WTC11 (cell line): ENCODE measurements at places on chromosomes 3 and 15. TPM values are rescaled to one million over a fixed set of nuclear protein-coding genes. Genes with fewer than 3 reads are reported as not detected.

- H3K27ac ChIP-seq, result no peak overlapping the region
- H3K36me3 ChIP-seq, result no peaks in the 10 kb centered on the region
- H3K27me3 ChIP-seq, result no peaks in the 10 kb centered on the region
- no peak for DNase-seq
These were observed 70.7 kb upstream of the DPH6 start for GRCh38 chr15:35616498-35617271.

DNA sequence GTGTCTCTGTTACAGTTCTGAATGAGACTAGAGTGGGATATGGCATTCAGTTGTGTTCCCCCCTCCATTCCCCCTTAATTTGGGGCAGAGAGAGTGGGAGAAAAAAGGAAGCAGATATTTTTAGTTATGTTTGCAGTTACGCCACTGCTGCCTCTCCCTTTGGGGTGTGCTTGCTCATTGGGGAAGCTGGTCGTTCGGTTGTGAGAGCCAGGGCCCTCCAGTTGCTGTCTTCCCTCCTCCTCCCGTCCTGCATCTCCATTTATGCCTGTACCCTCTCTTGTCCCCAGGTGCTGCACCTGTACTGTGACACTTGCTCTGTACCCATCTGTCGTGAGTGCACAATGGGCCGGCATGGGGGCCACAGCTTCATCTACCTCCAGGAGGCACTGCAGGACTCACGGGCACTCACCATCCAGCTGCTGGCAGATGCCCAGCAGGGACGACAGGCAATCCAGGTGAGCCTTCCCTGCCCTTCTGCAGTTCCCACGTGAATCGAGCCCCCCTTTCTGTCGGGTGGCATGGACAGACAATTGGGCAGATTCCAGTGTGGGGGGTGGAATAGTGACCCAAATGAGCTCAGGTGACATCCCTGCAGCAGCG, 55.8 kb downstream of the TRIM71 start:
- peak overlapping the region; percentile 86 for H3K27ac ChIP-seq
- H3K36me3 ChIP-seq, result peaks cover 43% of the 10 kb centered on the region
- no peaks in the 10 kb centered on the region for H3K27me3 ChIP-seq

DNA sequence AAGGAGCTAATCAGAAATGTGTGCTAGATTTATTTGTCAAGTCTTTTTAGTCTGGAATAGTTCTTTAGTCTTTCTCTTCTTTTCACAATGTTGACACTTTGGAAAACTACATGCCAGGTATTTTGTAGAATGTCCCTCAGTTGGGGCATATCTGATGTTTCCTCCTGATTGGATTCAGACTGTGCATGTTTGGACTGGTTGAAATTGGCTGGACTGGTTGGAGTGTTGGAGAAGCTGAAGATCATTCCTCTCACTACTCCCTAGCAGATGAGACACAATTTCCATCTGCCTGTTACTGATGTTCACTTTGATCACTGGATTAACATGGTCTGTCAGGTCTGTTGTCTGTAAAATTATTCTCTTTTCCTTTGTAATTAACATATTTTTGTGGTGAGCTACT, 3.7 kb downstream of the NME9 start:
- H3K4me1 ChIP-seq, result peaks cover 27% of the 10 kb centered on the region
- H3K27ac ChIP-seq, result no peak overlapping the region
- H3K27me3 ChIP-seq, result no peaks in the 10 kb centered on the region
- DNase-seq, result no peak
- no peak overlapping the region for H3K4me3 ChIP-seq

GRCh38 chr3:60013241-60013640, 963.4 kb upstream of the CFAP20DC start:
- no peak overlapping the region for H3K27ac ChIP-seq
- DNase-seq, result no peak
- H3K36me3 ChIP-seq, result no peaks in the 10 kb centered on the region
- H3K4me3 ChIP-seq, result no peak overlapping the region
- peaks cover 21% of the 10 kb centered on the region for H3K4me1 ChIP-seq
- H3K27me3 ChIP-seq, result no peaks in the 10 kb centered on the region

DNA sequence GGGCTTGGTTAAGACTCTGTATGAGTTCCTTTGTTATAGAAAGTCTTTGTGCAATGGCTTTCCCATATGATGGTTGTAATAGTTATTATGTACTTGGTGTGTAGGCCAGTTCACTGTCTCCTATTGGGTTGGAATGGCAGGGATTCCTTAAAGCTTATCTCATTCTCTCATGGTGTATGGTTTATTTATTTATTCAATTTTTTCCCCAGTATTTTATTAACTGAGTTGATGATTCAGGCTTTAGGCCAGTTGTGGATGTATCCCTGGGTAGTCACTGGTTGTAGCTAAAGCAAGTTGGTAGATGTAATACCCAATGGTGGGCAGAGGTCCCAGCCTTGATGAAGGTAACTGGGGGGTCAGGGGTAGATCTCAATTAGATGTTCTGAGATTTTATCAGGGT, 349.4 kb downstream of the DOCK3 start:
- H3K4me1 ChIP-seq, result peaks cover 12% of the 10 kb centered on the region
- no peak overlapping the region for H3K4me3 ChIP-seq
- H3K27me3 ChIP-seq, result no peaks in the 10 kb centered on the region
- no peak for DNase-seq
- no peak overlapping the region for H3K27ac ChIP-seq

GRCh38 chr3:71243229-71243628, 340.3 kb downstream of the FOXP1 start:
- H3K27ac ChIP-seq, result no peak overlapping the region
- DNase-seq, result no peak

GRCh38 chr15:59703979-59704796, 15.1 kb upstream of the BNIP2 start:
- no peak overlapping the region for H3K27ac ChIP-seq
- DNase-seq, result no peak
- H3K4me3 ChIP-seq, result no peak overlapping the region
- no peaks in the 10 kb centered on the region; the same call in 1 of the 2 replicates for H3K4me1 ChIP-seq
- H3K27me3 ChIP-seq, result 0 out of 2 replicates have a peak, but pooled peaks cover 5% of the 10 kb centered on the region
- H3K36me3 ChIP-seq, result no peaks in the 10 kb centered on the region

GRCh38 chr3:171704002-171704401, 106.3 kb downstream of the PLD1 start:
- H3K27me3 ChIP-seq, result no peaks in the 10 kb centered on the region
- H3K4me3 ChIP-seq, result no peak overlapping the region
- H3K27ac ChIP-seq, result no peak overlapping the region
- H3K36me3 ChIP-seq, result peaks cover 9% of the 10 kb centered on the region

- no peaks in the 10 kb centered on the region for H3K36me3 ChIP-seq
- H3K4me3 ChIP-seq, result no peak overlapping the region
- DNase-seq, result no peak
- no peak overlapping the region for H3K27ac ChIP-seq
These were observed 292.3 kb upstream of the ZPLD1 start for GRCh38 chr3:102142379-102143060.

DNA sequence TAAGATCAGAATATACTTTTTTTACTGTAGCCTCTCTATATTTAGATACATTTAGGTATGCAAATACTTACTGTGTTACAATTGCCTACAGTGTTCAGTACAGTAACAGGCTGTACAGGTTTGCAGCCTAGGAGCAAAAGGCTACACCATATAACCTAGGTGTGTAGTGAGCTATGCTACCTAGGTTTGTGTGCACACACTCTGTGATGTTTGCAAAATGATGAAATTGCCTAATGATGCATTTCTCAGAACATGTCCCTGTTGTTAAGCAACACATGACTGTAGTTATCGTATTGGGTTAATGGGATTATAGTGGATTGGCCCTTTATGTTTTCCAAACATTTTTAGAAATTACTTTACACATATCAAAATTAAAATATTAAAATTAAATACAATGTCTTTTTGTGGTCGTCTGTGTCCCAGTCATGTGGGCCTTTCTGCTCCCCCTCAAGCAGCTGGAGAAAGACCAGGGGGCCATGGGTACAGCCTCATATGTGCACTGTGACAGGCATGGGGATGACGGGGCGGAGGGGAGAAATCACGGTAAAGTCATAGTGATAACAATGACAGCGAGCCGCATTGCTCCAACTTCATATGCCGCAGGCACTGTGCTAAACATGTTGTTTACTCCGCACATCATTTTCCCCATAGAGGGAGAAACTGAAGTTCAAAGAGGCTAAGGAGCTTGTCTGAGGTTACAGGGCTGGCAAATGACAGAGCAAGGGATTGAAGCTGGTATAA, 27.4 kb upstream of the PLA2G4E start:
- H3K4me1 ChIP-seq, result peaks cover 10% of the 10 kb centered on the region
- H3K36me3 ChIP-seq, result no peaks in the 10 kb centered on the region
- H3K27me3 ChIP-seq, result no peaks in the 10 kb centered on the region
- DNase-seq, result no peak

DNA sequence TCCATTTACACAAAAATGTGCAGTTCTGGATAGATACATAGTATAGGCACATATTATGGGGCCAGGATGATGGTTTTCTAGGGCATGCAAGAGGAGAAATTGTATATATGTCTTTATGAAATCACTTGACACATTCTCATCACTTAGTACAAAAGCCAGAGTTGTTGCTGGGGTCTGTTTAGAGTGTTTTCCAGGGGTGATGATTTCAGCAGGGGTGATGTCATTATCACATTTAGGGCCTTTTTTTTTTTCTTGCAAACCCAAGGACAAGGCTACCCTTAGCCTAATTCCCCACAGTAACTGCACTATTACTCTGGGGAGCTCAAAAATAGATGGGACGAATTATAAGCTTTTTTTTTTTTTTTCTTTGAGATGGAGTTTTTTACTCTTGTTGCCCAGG, 3.6 kb downstream of the ZNF589 start:
- DNase-seq, result no peak
- peak overlapping the region; percentile 61; the same call in 1 of the 2 replicates for H3K4me3 ChIP-seq
- peaks cover 42% of the 10 kb centered on the region for H3K4me1 ChIP-seq

GRCh38 chr3:174333640-174334039, 525.5 kb upstream of the NAALADL2 start:
- no peak overlapping the region for H3K27ac ChIP-seq
- DNase-seq, result no peak
- H3K27me3 ChIP-seq, result peaks cover 6% of the 10 kb centered on the region
- no peak overlapping the region for H3K4me3 ChIP-seq
- H3K36me3 ChIP-seq, result peaks cover 2% of the 10 kb centered on the region
- peaks cover 28% of the 10 kb centered on the region for H3K4me1 ChIP-seq

DNA sequence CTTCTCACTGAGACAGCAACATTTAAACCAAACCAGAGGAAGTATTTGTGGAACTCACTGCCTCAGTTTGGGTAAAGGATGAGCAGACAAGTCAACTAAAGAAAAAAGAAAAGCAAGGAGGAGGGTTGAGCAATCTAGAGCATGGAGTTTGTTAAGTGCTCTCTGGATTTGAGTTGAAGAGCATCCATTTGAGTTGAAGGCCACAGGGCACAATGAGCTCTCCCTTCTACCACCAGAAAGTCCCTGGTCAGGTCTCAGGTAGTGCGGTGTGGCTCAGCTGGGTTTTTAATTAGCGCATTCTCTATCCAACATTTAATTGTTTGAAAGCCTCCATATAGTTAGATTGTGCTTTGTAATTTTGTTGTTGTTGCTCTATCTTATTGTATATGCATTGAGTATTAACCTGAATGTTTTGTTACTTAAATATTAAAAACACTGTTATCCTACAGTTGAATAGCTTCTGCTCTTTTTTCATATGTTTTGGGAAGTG, 23.3 kb downstream of the CLDN18 start:
- 0 out of 2 replicates have a peak, but pooled peaks cover 3% of the 10 kb centered on the region for H3K4me1 ChIP-seq
- H3K36me3 ChIP-seq, result no peaks in the 10 kb centered on the region
- no peak overlapping the region for H3K27ac ChIP-seq
- H3K27me3 ChIP-seq, result no peaks in the 10 kb centered on the region
- no peak for DNase-seq

The RASGRP1 gene
- total RNA-seq, result 2.7 to 2.8 TPM (median 2.7 TPM) in 3 replicates

The C15orf62 gene
- 0.46 to 0.92 TPM (median 0.72 TPM) in 3 replicates for total RNA-seq

The CHAC1 gene
- total RNA-seq, result 17.2 to 31.0 TPM (median 17.7 TPM) in 3 replicates

The CLDN16 gene
- total RNA-seq, result not detected in 3 replicates

The GMPPB gene
- total RNA-seq, result 23.7 to 28.7 TPM (median 28.0 TPM) in 3 replicates

The CCDC191 gene
- total RNA-seq, result 1.6 to 1.7 TPM (median 1.7 TPM) in 3 replicates

The SKOR1 gene
- total RNA-seq, result 0.09 to 0.22 TPM (median 0.11 TPM) in 3 replicates

The C3orf70 gene
- total RNA-seq, result 0.64 to 0.70 TPM (median 0.69 TPM) in 3 replicates

The C3orf49 gene
- not detected in 3 replicates for total RNA-seq

The STAB1 gene
- 1.9 to 2.6 TPM (median 2.1 TPM) in 3 replicates for total RNA-seq
